Fibroblast of the aortic adventitia (primary cell): ENCODE measurements at places on chromosomes 1 and 21.

DNA sequence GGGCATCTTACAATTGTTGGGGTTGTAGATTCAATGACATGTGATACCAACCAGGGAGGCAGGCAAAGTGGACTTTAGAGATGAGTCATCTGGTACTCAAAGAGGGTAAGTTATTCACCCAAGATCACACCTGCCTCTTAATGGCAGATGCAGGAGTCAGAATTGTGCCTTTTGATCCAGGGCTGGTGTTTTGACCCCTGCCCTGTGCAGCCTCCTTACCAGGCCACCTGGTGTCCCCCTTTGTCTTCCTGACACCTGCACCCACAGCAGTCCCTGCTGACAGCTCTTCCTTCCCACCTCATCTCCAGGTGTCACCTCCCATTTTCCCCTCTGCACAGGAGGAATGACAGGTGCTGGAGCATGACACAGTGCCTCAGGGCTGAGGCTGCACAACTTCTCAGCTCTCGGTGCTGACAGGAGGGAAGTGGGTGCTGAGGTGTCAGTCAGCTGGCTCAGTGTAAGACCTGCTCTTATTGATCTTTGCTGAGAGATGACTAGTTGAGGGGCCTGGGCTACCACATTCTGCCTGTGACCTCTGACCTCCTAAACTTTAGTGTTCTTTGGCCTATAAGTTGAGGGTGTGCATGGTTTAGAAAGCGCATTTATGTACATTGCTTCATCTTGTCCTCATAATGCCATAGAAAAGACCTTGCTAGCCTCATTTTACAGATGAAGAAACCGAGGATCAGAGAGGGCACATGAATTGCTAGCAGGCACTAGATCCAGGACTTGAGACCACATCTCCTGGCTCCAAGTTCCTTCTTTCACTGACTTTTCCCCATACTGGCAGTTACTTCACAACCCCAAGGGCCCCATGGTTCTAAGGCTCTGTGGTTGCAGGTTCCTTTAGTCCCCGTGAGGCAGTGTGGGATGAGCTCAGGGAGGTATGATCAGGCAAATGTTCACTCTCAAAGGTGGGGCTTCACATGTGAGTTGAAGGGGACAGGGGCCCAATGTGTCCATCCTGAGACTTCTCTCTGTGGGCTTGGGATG is 31.3 kb downstream of the CACNA1E start:
- DNase-seq, result no peak

DNA sequence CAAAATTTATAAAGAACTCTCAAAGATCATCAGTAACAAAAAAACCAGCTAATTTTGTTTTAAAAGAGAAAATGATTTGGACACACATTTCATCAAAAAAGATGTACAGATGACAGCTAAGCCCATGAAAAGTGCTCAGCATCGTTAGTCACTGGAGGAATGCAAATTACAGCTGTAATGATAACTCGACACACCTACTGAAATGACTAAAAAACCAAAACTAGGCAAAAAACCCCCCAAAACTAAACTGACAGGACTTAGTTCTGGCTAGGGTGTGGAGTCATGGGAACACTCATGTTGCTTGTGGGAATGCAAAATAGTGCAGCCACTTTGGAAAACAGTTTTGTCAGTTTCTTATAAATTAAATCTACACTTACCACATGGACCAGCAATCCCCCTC is 59.5 kb downstream of the CNIH3 start:
- no peak for DNase-seq

DNA sequence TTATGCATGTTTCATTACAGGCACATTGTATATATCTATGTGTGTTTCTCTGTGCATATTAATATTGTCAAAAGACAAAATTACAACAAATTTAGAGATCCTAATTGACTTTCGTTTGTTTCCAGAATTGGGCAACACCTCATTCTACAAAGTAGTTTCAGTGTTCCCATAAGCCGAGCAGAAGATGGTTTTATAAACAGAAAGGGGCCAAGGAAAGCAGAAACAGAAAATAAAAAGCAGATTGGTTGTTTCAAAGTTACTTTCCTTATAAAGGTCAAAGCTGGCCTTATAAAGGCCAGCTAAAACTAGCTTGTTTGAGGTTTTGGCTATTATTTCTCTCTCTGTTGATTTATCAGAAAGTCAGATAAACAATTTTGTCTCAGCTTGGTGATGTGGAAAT is 116.2 kb upstream of the FGGY start:
- peak; percentile 33 for DNase-seq

DNA sequence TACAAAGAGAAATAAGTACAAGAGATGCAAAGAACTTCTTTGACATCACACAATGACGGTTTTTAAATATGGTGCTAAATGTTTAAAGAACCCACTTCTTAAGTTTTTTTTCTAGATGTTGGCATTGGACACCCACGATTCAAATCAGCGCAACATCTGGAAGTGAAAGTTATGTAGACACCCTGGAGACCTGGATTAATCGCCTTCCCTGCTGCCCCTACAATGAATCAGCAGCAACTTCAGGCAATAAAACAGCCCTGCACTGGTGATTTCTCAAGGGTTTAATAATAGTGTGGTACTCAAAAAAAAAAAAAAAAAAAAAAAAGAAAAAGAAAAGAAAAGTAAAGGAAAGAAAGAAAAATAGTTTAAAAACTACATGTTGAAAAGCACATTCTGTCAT is 248.3 kb downstream of the NUF2 start:
- peak; percentile 2 for DNase-seq

GRCh38 chr1:54768093-54768492 is 3.8 kb upstream of the PARS2 start:
- peak; percentile 26 for DNase-seq

- DNase-seq, result no peak
Measured at GRCh38 chr1:15206418-15207030, 40.5 kb upstream of the FHAD1 start.

DNA sequence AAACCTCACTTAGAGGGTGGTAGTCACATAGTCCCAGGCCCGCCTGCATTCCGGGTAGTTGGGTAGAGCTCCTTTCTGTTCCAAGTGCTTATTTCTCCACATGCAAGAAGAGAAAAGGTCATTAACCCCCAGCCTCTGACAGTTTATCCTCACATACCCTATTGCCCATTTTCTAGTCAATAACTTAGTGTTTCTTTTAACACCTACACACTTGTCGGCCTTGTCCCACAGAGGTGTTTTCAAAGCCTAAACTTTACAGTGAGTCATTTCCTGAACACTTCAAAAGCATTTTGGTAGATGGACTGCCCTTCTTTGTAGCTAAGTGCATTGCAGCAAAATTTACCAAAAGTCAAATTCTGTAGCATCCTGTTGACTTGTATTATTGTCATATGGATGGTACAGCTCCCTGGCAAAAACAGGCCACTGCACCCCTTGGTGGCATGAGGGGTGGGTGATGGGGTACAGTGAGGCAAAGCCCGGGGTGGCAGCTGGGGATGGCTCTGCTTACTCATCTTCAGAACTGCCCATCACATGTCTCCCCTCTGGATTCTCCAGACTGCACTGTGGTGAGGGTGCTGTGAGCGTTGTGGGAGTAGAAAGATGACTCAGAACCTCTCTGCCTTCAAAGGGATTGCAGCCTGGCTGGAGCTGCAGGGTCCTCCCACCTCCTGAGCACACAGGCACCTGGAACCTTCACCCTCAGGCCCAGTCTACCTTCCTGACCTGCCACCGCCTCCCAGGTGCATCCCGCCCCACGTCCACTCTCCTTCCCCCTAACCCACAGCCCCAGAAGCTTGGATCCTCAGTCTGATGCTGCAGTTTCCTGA is 45.8 kb upstream of the DMRTB1 start:
- peak; percentile 55 for DNase-seq

- no peak for DNase-seq
Measured at GRCh38 chr1:84998642-84999280, 1.8 kb upstream of the MCOLN2 start.

GRCh38 chr1:88740784-88741183 is 56.7 kb downstream of the PKN2 start:
- DNase-seq, result no peak

DNA sequence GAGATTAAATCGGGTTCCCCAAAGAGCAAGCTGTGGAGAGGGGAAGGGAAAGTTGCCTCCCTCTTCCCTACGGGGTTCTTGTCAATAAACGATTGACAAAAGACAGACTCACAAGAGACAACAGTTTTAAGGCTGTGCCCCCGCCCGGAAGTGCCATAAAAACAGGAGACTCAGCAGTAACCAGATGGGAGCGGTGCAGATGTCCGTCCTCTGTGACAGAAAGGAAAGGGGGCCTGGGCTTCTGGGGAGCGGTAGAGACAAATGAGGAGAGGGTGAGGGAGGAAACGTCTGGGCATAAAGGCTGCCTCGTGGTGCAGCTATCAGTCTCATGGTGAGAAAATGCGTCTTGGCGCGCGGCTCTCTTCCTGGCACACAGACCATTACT is 5.9 kb downstream of the TP73 start:
- no peak for DNase-seq

GRCh38 chr21:33029975-33030461 is 4.3 kb downstream of the OLIG2 start:
- DNase-seq, result no peak

DNA sequence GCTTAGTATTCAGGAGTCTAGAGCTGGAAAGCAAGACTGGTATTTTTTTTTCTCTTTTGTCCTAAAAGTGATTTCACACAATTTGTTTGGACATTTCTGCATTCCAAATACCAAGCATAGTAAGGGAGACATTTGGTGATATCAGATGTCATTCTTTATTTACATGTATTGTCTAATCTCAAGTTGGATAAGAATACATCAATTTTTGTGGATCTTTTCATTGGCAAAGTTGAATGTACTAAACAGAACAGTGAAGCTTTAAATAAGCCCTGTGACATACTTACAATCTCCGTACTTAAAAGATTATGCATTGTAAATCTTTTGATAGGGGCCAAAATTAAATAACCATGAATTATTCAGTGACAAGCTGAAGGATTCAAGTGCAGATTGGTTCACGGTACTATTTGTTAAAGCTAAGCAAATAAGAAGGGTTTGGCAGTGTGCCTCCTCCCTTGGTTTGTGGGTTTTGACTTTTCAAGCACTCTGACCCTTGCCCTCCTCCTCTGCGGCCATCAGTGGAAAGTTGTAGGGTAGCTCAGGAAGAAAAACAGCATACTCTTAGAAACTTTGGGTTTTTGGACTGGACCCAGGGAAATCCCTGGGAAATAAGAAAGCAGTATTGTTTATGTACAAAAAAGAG is 663.7 kb downstream of the ADGRL2 start:
- peak; percentile 53 for DNase-seq

DNA sequence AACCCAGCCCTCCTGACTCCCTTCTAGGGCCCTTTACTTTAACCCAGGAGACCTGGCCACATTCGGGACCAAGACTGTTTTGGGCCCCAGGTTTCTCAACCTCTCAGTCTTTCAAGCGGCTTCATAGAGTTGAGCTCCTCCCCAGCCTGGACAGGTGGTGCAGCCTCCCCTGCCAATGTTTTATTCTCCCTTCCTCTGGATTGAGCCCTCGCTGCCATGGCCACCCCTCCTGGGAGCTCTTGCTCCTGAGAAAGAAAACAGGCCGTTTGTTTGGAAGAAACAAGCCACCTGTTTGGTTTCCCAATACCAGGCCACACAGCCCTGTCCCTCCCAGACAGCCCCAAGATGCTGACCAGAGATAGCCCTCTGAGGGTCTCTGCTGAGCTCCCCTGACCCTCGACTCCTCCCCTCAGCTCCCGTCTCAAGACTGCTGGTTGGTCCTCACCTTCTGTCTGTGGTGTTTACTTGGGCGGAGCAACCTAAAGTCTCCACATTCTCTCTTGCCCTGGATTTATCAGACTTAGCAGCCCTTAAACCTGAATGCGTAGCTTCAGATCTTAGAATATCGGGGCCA is 3.3 kb downstream of the TMEM51 start:
- no peak for DNase-seq

DNA sequence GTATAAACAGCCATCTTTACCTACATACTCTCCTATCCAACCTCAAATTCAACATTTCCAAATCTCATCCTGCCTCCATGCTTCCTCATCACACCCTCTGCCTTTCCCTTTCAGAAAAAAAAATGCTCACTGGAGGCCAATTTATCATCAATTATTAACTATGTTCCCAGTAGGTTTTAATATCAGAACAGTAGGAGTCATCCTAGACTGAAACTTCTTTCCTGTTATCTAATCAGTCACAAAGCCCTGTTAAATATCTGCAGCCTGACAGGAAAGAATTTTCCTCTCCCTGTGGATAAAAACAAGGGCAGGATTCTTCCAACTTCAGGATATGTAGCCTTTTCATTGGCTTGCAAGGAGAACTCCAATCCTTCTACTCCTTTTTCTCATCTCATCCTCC is 28.4 kb downstream of the EGLN1 start:
- DNase-seq, result peak; percentile 49

DNA sequence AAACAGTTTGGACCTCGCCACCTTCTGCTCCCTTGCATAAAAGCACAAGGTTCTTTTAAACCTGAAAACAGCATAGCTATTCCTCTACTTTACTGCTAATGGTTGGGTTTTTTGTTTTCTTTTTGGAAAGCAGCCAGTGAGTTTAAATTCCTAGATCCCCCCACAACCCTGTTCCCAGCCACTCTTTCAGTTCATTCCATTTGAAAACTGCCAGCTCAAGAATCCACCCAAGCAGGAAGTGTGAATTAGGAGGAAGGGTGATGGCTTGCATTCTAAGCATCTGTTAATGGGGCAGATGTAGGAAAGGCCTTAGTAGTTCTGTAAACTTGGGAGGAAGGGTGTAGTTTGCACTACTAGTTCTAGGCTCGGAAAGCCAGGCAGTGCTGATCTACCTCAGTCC is 172.9 kb upstream of the HOOK1 start:
- no peak for DNase-seq

- DNase-seq, result peak; percentile 6
Measured at GRCh38 chr1:75412616-75413015, 198.3 kb downstream of the SLC44A5 start.

DNA sequence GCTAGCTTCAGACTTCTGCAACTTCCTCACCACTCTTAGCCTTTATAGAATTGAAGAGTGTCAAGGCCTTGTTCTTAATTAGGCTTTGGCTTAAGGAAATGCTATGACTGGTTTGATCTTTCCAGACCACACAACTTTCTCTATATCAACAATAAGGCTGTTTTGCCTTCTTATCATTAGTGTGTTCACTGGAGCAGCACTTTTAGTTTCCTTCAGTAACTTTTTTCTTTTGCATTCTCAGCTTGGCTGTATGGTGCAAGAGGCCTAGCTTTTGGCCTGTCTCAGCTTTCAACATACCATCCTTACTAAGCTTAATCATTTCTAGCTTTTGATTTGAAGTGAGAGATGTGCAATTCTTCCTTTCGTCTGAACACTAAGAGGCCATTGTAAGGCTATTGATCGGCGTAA is 8.6 kb downstream of the PRKACB start:
- no peak for DNase-seq

- peak; percentile 81 for DNase-seq
Measured at GRCh38 chr1:27772036-27772931, 735 bp upstream of the STX12 start.
